MG63 (cell line): ENCODE measurements at places on chromosomes 3 and 15. TPM values are rescaled to one million over a fixed set of nuclear protein-coding genes. Genes with fewer than 3 reads are reported as not detected.

The SPSB4 gene
- total RNA-seq, result 0.23 and 1.2 TPM in 2 replicates

The CHAC1 gene
- total RNA-seq, result 8.8 and 18.5 TPM in 2 replicates

The SKOR1 gene
- not detected in 2 replicates for total RNA-seq

The FOXB1 gene
- not detected in 2 replicates for total RNA-seq

The FBXO40 gene
- not detected in 2 replicates for total RNA-seq

The TERC gene
- 149 and 154 TPM in 2 replicates for total RNA-seq

- DNase-seq, result no peak
These were observed 895.5 kb downstream of the ROBO2 start for GRCh38 chr3:77935418-77935817.

DNA sequence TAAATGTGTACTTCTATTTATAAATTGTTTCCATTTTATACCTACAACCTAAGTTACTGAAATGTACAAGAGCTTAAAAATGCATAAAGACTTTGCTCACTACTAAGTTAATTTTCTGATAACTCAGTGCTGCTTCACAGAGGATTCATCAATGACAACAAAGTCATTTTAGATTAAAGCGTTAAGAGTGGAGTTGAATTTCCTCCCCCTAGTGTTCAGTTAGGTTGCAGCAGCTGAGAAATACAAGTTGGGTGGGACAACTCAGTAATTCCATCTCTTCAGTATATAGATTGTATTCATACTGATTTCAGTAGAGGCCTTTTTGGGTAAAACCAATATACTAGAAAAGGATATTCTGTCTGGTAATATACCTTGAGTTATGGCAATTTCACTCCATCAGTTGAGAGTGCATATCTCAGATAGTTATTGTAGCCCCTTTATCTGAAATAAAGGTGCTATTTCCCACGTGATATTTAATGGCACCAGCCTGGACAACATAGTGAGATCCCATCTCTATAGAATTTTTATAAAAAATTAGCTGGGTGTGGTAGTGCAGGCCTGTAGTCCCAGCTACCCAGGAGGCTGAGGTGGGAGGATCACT lies 6.9 kb upstream of the RPL35A start:
- DNase-seq, result no peak

- no peak for DNase-seq
These were observed 23.0 kb downstream of the IGDCC3 start for GRCh38 chr15:65354835-65355172.

DNA sequence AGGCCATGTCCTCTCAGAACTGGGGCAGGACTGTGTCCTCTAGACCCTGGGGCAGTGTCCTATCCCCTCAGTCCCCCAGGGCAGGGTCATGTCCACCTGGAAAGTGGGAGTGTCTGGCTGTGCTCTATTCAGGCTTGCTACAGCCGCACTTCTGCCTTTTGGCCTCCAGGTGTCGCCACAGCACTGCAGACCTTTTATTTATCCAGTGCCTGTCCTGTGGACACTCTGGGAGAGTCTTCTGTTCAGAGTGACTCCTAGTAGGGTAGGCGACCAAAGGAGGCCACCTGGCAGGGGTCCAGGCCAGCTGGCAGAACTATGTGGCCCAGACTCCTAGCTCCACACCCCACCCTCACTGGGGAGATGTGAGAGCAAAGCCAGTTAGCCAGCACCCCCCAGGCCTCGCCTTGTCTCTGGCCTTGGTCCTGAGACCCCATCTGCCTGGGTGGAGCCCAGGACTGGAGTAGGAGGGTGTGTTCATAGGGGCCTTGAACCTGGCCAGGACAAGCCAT lies 3.9 kb downstream of the TMIE start:
- DNase-seq, result peak; percentile 18

GRCh38 chr3:77195766-77196545 lies 156.1 kb downstream of the ROBO2 start:
- no peak for DNase-seq

GRCh38 chr3:72836416-72836815 lies 11.8 kb downstream of the SHQ1 start:
- DNase-seq, result no peak

DNA sequence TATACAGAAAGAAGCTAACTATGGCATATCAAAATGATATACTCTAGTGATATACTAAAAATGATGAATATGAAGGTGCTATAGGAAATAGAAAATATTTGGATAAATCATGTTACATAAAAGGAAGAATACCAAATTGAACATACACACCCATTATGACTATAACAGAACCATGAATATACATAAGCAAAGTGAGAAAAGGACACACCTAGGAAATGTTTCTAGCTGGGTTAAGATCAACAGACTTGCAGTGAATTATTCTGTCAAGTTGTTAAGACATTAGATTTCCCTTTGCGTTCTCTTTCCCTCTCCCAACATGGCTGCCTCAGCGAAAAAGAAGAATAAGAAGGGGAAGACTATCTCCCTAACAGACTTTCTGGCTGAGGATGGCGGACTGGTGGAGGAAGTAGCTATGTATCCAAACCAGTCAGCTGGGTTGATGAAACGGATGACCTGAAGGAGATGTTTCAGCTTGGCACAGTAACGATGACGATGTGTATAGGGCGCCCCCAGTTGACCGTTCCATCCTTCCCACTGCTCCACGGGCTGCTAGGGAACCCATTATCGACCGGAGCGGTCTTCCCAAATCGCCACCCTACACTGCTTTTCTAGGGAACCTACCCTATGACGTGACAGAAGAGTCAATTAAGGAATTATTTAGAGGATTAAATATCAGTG lies 20.2 kb upstream of the PARP14 start:
- no peak for DNase-seq

- DNase-seq, result no peak
These were observed 421.2 kb upstream of the TPRG1 start for GRCh38 chr3:188750617-188751016.

- DNase-seq, result no peak
These were observed 3.0 kb downstream of the DUOXA1 start for GRCh38 chr15:45126535-45127158.

- no peak for DNase-seq
These were observed 28.2 kb upstream of the TRIM59 start for GRCh38 chr3:160477750-160478149.
